ENCODE measurements at places on chromosomes 7 and 10.

- H3K4me3 ChIP-seq = no peak overlapping the region
- no peaks in the 10 kb centered on the region for H3K4me1 ChIP-seq
- H3K27me3 ChIP-seq = peaks cover 19% of the 10 kb centered on the region
- H3K36me3 ChIP-seq = no peaks in the 10 kb centered on the region
- no peak for DNase-seq
Measured at GRCh38 chr10:111146025-111146640, 69.3 kb downstream of the ADRA2A start.

DNA sequence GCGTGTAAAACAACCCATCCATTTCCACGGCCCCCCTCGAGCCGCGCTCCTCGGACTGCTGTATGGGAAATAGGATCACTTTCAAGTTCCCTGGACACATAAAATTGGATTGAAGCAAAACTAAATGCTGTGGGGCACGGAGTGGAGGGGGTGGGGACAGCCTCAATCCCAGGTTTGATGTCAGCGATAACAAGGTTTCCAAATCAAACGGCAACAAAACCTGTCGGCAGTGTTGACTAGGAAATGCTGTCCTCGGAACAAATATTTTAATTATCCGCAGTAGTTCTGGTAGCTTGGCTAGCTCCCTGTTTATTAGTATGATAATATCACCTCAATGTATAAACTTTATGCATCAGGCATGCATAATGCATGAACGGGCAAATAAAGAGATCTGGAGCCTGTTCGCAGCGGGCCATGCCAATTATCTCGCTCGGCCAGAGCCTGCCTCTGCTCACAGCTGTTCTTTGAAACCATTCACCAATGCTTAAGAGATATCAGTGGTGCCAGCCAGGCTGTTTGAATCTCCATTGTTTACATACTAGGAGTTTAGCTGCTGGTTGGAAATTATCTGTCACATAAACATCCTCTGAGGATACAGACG, 161.1 kb downstream of the PAXIP1 start:
- no peaks in the 10 kb centered on the region for H3K36me3 ChIP-seq
- H3K27me3 ChIP-seq = no peaks in the 10 kb centered on the region
- H3K4me3 ChIP-seq = no peak overlapping the region
- no peak overlapping the region for H3K27ac ChIP-seq

DNA sequence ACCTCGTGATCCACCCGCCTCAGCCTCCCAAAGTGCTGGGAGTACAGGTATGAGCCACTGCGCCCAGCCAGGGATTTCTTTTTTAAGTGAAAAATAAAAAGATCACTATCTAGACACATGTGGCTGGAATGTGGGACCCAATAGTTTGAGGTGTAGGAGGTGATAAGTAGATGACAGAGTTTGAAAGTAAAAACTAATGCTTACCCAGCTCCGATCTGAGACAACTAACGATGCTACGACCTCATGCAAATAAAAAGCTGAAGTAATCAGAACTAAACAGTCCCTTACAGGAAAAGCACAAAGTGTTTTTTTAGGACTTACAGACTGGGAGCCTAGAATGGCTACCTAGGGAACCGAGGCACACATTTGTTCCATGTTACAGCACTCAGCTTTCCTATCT, 23.0 kb downstream of the PCGF6 start:
- H3K27me3 ChIP-seq = no peaks in the 10 kb centered on the region
- no peak overlapping the region for H3K4me3 ChIP-seq
- H3K27ac ChIP-seq = no peak overlapping the region

GRCh38 chr10:107540981-107541380, 376.5 kb upstream of the SORCS1 start:
- H3K4me3 ChIP-seq = no peak overlapping the region
- no peak for DNase-seq
- H3K36me3 ChIP-seq = no peaks in the 10 kb centered on the region
- no peak overlapping the region for H3K27ac ChIP-seq
- peaks cover 8% of the 10 kb centered on the region for H3K4me1 ChIP-seq
- no peaks in the 10 kb centered on the region for H3K27me3 ChIP-seq

GRCh38 chr7:1761774-1762173, 91.7 kb downstream of the ELFN1 start:
- no peak overlapping the region for H3K4me3 ChIP-seq
- H3K27me3 ChIP-seq = no peaks in the 10 kb centered on the region
- no peaks in the 10 kb centered on the region for H3K4me1 ChIP-seq

- no peaks in the 10 kb centered on the region for H3K36me3 ChIP-seq
- H3K27ac ChIP-seq = no peak overlapping the region
Measured at GRCh38 chr7:132455378-132455777, 120.9 kb downstream of the PLXNA4 start.

- no peak overlapping the region for H3K27ac ChIP-seq
- DNase-seq = no peak
- H3K4me1 ChIP-seq = no peaks in the 10 kb centered on the region
- no peak overlapping the region for H3K4me3 ChIP-seq
- H3K27me3 ChIP-seq = no peaks in the 10 kb centered on the region
Measured at GRCh38 chr10:128823201-128823600, 643.8 kb upstream of the MGMT start.

DNA sequence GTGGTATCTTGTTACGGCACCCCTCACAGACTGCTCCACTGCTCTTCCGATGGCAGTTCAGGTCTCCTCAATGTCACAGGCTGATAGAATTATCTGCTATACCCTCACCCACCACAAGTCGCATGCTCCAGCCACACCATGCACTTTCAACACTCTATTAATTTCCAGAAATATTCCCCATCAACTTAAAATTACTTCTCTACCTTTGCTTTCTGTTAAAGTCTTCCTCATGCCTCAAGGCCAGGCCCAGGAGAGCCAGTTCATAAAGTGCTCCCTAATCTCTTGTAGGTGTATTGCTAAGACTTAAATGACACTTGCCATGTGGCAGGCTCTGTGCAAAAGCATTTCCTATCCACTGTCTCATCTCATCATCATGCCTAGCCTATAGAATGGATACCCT, 105.9 kb upstream of the ARID5B start:
- no peak for DNase-seq
- peaks cover 34% of the 10 kb centered on the region for H3K4me1 ChIP-seq
- no peak overlapping the region for H3K27ac ChIP-seq
- no peak overlapping the region for H3K4me3 ChIP-seq
- H3K36me3 ChIP-seq = no peaks in the 10 kb centered on the region

- no peak overlapping the region for H3K27ac ChIP-seq
- H3K4me3 ChIP-seq = no peak overlapping the region
- no peak for DNase-seq
- H3K27me3 ChIP-seq = no peaks in the 10 kb centered on the region
- no peaks in the 10 kb centered on the region for H3K4me1 ChIP-seq
- no peaks in the 10 kb centered on the region for H3K36me3 ChIP-seq
Measured at GRCh38 chr10:58044072-58044471, 223.6 kb downstream of the IPMK start.

DNA sequence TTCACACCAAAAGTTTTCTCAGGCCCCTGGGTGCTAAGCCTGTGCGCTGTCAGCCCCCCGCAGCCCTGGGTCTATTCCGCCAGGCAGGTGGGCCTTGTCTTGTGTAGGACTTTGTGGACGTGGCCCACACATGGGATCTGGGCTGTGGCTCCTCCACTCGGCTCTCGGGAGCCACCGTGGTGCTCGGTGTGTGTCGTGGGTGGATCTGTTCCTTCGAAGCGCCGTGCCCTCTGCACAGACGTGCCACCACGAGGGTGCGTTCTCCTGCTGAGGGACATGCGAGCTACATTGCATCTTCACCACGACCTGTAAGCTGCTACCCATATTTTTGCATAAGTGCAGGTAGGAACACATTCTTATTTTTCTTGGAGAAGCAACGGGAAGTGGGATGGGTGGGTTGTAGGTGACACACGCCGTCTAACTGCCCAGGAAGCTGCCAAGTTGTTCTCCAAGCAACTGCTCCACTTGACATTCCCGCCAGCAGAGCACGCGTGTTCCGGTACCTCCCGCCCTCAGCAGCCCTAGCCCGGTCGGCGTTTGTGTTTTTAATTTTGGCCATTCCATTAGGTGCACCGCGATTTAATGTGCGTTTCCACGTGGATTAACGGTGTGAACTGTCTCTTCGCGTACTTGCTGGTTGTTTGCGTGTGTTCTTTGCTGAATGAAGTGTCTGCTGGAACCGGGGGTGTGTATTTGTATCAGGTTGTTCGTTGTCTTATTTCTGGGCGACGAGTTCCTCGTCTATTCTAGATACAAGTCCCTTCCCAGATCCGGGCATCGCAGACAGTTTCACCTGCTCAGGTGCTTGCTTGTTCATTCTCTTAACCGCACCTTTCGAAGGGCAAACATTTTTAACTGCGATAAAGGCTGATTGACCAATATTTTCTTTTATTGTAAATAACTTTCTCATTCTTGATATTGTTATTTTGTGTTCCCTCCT, 47.4 kb upstream of the CFAP46 start:
- peaks cover 11% of the 10 kb centered on the region for H3K4me1 ChIP-seq
- H3K36me3 ChIP-seq = no peaks in the 10 kb centered on the region
- H3K27me3 ChIP-seq = no peaks in the 10 kb centered on the region
- DNase-seq = no peak
- H3K4me3 ChIP-seq = no peak overlapping the region
- H3K27ac ChIP-seq = no peak overlapping the region

DNA sequence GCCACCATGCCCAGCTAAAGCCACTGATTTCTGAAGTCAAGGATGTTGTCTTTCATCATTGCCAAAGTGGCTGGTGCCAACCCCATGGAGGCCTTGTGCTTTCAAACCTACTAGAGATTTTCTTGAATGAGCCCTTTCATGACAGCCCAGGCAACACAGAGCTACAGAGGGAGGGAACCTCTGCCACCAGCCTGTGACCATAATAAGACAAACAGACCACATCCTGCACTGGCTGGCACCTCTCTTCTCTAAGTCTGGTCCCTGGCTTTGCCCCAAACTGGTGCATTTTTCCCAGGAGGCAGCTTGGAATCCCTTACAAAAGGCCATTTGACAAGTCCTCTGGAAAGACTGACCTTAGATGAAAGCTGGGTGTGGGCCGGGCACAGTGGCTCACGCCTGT, 348.8 kb downstream of the GALNT17 start:
- no peaks in the 10 kb centered on the region for H3K27me3 ChIP-seq
- no peak overlapping the region for H3K4me3 ChIP-seq
- DNase-seq = no peak
- H3K36me3 ChIP-seq = no peaks in the 10 kb centered on the region
- no peaks in the 10 kb centered on the region for H3K4me1 ChIP-seq
- H3K27ac ChIP-seq = no peak overlapping the region

GRCh38 chr7:47432671-47433563, 149.0 kb downstream of the TNS3 start:
- H3K27me3 ChIP-seq = no peaks in the 10 kb centered on the region
- no peak overlapping the region for H3K27ac ChIP-seq
- H3K4me1 ChIP-seq = peaks cover 15% of the 10 kb centered on the region

DNA sequence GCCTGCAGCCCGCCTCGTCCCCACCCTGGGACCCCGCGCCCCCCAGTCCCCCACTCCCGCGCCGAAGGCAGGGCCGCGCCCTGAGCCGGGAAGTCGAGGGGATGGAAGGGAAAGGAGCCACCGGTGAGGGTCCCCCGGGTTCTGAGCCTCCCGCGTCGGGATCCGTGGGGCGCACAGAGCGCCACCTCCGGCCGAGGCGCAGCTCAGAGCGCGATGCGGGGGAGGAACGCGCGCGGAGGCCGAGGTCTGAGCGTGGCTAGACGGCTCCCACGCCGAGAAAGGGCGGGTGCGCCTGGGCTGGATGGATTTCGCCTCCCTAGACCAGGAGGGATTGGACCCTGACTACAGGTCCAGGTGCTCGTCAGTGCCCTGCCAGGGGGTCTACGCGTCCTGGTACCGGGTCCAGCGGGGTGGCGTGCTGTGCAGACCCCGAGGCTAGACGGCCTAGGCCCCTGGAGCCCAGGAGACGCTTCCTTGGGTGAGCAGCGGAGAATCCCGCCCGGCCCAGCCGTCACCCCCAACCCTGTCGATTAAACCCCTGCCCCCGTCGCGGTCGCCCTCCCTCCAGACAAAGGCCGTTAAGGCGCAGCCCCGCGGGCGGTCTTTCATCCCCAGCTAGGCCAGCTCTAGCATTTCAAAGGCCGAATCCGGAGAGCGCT, 986 bp upstream of the PDGFA start:
- H3K4me1 ChIP-seq = peaks cover 40% of the 10 kb centered on the region
- H3K27ac ChIP-seq = no peak overlapping the region
- H3K36me3 ChIP-seq = peaks cover 2% of the 10 kb centered on the region
- DNase-seq = no peak
- no peak overlapping the region for H3K4me3 ChIP-seq
- H3K27me3 ChIP-seq = peaks cover 40% of the 10 kb centered on the region

- H3K27me3 ChIP-seq = no peaks in the 10 kb centered on the region
- no peak overlapping the region for H3K27ac ChIP-seq
- no peak for DNase-seq
- no peak overlapping the region for H3K4me3 ChIP-seq
Measured at GRCh38 chr10:129771991-129772431, 192.1 kb downstream of the EBF3 start.

DNA sequence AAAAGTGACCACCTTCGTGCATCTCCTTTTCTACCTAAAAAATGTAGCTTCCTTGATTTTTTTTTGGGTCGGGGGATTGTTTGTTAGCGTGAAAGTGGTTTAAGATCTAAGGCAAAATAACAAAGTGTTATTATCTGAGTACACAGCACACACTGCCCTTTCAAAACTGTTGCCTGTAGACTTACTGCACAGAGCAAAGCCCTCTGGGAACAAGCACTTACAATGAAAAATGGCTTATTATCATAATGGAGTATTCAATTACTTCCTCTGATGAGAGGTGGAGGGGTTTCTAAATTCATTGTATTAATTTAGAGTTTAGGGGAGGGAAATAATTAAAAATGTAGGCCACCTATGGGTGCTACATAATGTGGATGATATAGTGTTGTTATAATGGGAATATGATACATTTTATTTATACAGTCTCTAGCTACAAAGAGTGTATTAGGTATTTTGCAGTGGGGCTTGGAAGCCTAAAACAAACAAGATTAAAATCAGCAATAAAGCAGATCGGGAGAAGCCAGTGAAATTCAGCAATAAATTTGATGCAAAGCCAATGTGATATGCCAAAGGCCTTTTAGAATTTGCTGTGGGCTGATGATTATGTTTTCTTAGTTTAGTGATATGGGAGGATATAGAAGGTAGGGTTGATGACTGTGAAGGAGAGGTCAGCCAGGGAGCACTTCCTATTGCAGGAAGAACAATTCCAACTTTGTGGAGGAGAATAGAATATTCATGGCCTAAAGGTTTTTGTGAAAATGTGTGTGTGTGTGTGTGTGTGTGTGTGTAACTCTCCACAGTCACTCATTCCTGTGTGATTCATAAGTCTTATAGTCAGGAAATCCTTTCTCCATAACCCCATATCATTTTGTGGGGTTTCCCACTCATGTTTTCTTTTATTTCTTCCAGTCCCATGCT, 17.7 kb upstream of the EXOC4 start:
- no peaks in the 10 kb centered on the region for H3K4me1 ChIP-seq
- no peak overlapping the region for H3K27ac ChIP-seq
- no peaks in the 10 kb centered on the region for H3K36me3 ChIP-seq
- H3K4me3 ChIP-seq = no peak overlapping the region
- DNase-seq = no peak

DNA sequence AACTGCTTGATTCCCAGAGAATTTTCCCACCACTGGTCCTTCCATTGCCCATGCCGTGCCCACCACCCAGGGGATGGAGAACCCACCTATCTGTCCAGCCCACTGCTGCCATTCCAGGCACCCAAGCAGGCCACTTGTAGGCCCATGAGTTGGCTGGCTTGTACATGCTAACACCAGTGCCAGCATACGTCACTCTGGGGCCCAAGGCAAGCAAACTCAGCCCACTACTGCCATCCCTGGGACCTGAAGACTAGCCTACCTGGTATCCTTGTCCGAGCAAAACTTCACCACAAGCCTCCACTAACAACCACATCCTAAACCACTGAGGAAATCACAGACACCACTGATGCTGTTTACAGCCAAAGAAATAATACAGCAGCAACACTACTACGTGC, 44.7 kb upstream of the CDK6 start:
- no peaks in the 10 kb centered on the region for H3K27me3 ChIP-seq
- DNase-seq = no peak
- H3K36me3 ChIP-seq = no peaks in the 10 kb centered on the region
- no peak overlapping the region for H3K4me3 ChIP-seq
- no peak overlapping the region for H3K27ac ChIP-seq
